ENCODE measurements at places on chromosomes 6 and 20.

- no peak for DNase-seq
These were observed 26.2 kb downstream of the CYP39A1 start for GRCh38 chr6:46626228-46626909.

DNA sequence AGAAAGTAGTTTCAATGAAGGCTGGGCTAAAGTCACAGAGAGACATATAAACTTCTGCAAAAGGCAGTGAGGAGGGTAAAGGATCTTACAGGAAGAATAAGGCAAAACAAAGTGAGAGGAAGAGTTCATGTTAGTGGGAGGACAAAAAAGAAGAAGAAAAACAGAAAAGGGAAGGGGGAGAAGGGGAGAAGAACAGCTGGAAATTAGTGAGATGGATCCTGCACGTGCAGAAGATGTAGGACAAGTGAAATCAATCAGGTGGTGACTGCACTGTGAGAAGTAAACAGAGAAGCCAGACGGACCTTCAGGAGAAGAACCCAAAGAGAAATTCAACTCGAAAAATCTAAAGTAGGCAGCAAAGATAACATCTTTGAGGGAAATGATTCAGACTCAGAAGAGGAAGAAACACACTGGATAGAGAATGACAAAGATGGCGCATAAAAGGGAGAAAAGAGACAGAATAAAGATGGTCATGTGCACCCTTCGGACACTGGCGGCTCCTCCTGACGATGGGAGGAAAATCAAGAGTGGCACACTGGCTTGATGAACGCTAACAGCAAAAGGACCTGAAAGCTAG lies 105.9 kb downstream of the MYB start:
- no peak for DNase-seq

- DNase-seq = no peak
These were observed 594.3 kb downstream of the UTRN start for GRCh38 chr6:144879436-144879835.

DNA sequence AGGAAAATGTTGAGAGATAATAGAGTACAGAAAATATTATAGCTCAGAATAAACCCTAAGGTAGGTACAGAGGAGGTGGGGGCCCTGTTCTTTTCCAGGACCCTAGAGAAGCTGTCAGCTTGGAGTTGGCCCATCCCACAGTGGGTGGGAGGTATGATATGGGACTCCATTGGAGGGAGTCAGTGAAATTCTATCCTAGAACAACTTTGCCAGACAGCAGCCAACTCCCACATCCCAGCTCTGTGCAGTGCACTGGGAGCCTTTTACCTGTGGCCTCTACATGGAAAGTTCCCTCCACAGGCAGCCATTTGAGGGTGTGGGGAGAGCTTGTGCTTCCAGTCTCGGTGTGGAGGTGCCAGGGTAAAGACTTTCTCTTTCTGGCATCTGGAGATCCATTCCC lies 36.8 kb upstream of the CLIC5 start:
- DNase-seq = no peak

DNA sequence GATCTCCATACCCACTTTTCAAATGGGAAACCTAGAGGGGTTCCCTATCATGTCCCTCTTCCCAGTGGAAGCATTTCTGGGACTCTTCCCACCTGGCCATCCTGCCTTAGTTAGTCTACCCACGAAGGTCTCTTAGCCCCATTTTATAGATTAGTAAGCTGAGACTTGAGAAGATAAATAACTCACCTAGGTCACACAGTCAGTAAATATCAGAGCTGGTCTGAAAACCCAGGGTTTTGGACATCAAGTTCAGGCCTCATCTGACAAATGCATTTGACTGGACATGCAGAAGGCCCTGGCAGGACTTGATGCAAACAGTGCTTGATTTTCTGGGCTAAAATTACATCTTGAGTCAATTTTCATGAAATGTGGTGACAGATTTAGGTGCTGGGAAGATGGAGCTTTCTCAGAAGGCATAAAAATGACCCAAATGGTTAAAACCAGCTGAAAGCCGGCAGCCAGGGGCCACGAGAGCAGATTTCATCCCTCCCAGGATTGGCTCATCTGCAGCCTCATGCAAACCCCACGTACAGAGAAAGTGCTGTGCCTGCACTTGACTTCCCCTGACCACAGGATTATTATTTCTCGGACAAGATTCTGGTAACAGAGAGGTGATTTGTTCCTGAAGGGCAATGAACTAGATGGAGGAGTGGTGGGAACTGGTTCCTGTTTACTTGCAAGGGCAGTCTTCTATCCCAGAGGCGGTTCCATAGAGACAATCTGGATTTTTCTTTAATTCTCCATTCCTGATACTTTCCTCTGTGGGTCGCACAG lies 23.1 kb downstream of the CPNE5 start:
- no peak for DNase-seq

GRCh38 chr20:40960521-40960956 lies 68.1 kb upstream of the TOP1 start:
- no peak for DNase-seq

DNA sequence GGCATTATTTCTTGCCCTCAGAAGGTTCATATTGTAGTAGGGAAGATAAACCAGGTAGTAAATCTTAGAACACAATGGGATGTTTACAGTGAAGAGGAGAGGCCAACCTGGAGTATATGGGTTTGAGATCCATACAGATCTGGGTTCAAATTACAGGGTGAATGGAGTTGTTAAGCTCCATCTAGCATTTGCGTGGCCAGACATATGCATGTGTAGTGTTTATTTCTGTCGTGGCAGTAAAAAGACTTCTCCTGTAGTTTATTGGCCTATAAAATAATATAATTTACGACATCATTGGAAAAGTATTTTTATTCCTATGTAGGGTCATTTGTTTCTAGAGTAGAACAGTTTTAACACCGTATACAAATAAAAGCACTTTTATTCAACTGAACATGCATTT lies 25.2 kb upstream of the TULP4 start:
- DNase-seq = no peak

GRCh38 chr6:39995633-39996032 lies 61.4 kb upstream of the MOCS1 start:
- no peak for DNase-seq

- DNase-seq = peak; percentile 99
These were observed 831 bp upstream of the BCL2L1 start for GRCh38 chr20:31723319-31724078.

DNA sequence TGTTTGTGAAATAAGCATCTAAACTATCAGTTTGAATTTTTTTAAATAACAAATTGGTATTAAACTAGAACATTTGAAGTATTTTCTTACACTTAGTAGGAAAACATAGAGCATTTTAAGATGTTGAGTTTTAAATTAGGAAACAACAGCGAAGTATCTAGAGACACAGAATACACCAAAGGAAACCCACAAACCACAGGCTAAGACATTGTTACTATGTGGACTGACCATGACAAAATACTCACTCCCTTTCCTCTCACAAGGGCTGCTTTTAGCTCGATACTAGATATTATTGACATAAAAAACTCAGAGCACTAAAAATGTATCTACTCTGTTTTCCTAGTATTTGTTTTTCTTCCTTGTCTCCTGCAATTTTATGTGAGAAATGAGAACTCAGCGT lies 266.0 kb upstream of the CITED2 start:
- DNase-seq = no peak

DNA sequence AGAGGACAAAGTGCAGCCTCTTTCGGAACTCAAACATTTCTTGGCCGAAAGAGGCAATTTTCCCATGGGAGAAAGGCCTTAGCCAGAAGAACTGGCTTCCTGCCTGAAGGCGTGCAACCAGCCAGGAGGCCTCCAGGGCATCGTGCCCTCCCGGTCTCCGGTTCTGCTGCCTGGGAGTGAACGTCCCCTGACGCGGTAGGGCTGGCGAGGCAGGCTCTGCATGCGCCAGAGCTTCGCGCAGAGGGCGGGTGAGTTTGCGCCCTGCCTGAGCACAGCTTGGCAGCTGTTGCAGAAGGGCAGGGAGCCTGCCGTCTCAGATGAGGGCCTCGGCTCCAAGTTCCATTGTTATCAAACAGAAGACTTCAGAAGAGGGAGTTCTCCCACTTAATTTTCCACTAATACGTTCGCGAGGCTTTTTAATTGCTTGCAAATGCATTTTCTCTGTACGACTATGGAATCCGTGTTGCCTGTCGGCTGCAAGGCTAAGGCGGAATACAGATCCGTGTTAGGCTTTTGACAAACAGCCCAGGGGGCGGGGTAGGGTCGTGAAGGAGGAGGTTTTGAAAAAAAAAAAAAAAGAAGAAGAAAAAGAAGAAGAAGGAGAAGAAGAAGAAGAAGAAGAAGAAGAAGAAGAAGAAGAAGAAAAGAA lies 5.5 kb upstream of the TFAP2D start:
- DNase-seq = no peak

DNA sequence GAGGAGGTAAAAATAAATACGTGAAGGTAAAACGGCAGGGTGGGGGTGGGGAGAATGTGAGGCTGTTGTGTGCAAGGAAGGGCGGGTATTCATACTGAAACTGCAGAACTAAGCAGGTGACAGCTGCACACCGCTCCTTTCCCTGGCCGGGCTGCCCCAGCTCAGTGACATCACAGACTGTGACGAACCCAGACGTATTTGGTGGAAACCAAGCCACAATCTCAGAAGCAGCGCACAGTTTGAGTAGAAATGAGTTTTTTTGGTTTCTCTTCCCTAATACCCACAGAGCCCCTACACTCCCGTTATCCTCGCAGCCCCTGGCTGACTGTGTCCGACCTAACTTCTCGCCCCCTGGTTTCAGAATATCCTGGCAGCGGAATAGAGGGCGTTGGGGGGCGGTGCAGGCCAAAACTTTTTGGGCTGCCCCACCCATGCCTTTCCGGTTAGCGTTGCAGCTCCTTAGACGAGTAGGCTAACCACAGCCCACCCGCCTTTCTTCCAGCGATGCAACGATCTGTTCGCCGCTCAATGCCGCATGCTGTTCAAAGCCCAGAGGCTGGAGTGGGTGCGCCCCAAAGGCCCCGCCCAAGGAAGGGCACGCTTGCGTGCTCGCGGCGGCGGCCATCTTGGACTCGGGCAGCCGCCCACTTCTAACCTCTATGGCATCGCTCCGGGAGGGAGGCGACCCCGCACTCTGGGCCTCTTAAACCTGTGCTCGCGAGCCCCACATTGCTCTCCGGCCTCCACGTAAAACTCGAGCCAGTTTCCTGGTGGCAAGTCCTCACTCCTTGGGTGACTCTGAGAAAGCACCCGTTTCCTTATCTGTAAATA lies 9.1 kb downstream of the BAK1 start:
- DNase-seq = peak; percentile 96

DNA sequence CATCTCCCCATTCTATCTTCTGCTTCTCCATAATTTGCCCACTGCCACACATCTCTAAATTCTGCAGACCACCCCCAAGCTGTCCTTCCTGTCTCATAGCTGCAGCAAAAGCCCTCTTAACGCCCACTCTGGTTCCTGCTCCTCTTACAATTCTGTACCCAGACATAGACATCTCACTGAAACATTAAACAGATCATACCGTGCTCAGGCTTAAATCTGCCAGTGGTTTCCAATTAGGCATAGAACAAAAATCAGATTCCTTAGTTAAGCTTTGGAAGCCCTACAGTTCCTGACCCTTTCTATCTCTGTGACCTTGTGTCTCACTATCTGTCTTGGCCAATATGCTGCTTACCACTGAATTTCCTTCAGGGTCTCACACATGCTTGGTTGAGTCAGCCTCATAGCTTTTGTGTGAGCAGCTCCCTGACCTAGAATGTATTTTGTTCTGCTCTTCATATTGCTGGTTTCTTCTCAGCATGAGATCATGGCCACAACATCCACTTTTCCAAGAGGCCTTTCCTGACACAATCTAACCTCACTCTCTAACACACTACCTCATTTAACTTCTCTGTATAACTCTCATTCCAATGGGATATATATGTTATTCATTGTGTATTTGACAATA lies 749.7 kb downstream of the MAFB start:
- no peak for DNase-seq

DNA sequence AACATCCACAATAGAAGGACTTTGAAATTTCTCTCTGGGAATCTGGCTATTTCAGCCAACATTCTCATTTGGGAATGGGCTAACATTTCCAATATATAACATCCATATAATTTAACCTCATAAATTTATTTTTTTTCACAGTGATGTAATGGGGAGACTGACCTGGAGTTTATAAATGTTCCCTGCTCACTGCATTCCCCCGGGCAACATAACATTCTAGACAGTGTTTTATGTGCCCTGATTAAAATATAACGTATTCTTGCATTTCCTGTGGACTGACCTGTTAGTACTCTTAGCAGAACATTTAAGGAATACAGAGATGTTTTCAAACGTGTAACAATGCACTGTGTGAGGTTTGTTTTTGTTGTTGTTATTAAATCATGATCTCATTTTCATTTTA lies 20.9 kb downstream of the TSHZ2 start:
- no peak for DNase-seq

GRCh38 chr6:14500809-14501208 lies 383.2 kb downstream of the CD83 start:
- no peak for DNase-seq

GRCh38 chr20:37336369-37337207 lies 9.4 kb upstream of the SRC start:
- peak; percentile 73 for DNase-seq

DNA sequence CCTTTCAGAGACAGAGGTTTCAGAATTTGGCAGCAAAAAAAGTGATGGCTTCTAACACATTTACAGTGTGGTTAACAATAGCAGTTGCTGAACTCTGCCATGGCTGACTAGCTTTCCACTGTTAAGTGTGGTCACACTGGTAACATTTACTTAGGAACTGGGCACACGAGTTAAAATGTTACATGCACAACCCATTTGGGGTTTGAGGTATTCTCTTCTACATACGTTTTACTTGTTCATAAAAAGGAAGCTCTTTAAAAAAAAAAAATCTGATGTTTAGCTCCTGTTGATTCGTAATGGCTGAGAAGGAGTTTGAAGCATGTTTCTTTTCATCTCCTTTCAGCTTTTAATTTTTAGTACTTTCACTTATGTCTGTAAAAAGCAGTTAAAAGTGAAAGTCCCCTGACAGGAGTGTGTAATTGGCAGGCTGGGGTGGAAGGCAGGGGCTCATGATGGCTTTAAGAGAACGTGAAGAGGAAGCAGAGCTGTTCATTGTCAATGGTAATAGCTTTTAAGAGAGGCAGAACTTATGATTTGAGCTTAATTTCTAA lies 245.9 kb downstream of the FARS2 start:
- no peak for DNase-seq

GRCh38 chr6:27101824-27102223 lies 145.7 kb upstream of the PRSS16 start:
- no peak for DNase-seq

DNA sequence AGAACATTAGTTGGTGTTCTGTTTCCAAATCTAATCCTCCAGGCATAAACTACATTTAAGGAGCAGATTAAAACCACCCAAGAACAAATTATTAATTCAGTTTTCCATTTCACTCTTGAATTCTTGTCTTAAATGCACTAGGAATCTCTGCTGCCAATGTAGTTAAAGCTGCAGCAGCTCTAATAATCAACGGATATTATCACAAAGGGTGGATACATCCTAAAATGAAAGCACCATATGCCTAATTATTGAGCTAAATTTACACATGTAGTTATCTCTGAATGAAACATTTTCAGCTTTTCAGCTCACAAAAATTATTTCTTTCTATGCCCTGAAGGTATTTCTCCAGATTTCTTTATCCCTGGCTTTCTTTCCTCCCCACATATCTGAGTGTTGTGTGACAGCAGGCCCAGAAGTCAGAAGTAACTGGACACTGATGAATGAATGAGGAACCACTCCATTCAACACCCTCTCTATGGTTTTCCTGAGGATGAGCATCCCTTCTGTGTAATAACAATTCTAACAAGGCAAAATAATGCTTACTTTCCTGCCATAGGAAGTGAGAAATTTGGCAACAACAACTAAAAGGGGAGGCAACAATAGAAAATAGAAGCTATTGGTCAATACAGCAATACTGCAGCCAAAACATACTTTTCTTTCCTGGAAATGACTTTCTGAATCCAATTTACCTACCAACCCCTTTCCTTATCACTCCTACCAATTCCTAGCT lies 14.9 kb downstream of the MAN1A1 start:
- no peak for DNase-seq

Measured in activated effector memory CD4-positive, alpha-beta T cell treated with anti-CD3 and anti-CD28 coated beads, Interleukin-2, amount 50 U/mL, for 16 hours (primary cell).